ENCODE measurements at places on chromosomes 3 and 15. TPM values are rescaled to one million over a fixed set of nuclear protein-coding genes. Genes with fewer than 3 reads are reported as not detected.

DNA sequence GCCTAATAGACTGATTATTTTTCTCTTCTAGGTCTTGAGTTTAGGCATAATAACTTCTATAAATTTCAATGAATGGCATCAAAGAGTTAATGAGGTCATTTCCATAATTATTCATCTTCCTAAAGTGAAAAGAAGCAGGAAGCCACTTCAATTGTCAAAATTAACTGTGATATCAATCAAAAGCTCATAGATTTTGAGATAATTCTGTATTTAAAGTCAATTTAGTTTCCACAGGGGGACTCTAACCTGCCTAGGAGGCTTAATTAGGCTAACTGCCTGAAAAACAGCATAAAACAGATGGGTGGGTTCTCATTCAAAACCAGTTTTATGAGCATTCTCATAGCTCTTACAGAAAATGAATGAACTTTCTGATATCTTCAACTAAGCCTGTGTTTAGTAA, 177.8 kb downstream of the OTOL1 start:
- no peak for DNase-seq

DNA sequence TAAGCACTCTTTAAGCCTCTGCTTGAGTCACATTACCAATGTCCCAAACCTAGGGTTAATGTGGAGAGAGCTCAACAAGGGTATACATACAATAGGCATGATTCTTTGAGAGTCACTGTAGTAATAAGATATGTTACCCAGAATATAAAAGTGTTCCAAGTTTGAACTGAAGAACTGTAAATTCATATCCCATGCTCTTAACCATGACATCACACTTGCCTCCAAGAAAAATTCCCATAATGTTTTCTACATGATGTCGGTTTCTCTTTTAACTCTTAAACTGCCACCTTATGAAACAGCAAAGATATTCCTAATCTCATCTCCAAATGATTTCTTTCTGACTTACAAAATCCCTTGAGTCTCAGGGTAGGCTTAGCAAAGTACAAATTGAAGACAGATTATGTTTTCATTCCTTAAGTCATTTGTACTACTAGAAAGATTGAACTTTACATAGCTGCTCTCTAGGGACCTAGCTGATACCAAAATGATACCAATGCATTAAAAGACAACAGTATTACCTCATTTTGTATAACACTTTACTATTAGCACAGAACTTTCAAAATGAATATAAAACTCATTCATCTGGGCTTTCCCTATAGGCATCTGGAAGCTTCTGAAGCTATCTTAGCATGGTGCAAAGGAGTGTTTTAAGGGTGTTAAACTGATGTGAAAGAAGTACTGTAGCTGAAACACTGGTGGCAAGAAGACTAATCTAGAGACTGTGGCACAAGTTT, 127.1 kb downstream of the KCNMB2 start:
- no peak for DNase-seq

Gene C15orf62
- polyA plus RNA-seq: 5.4 TPM

DNA sequence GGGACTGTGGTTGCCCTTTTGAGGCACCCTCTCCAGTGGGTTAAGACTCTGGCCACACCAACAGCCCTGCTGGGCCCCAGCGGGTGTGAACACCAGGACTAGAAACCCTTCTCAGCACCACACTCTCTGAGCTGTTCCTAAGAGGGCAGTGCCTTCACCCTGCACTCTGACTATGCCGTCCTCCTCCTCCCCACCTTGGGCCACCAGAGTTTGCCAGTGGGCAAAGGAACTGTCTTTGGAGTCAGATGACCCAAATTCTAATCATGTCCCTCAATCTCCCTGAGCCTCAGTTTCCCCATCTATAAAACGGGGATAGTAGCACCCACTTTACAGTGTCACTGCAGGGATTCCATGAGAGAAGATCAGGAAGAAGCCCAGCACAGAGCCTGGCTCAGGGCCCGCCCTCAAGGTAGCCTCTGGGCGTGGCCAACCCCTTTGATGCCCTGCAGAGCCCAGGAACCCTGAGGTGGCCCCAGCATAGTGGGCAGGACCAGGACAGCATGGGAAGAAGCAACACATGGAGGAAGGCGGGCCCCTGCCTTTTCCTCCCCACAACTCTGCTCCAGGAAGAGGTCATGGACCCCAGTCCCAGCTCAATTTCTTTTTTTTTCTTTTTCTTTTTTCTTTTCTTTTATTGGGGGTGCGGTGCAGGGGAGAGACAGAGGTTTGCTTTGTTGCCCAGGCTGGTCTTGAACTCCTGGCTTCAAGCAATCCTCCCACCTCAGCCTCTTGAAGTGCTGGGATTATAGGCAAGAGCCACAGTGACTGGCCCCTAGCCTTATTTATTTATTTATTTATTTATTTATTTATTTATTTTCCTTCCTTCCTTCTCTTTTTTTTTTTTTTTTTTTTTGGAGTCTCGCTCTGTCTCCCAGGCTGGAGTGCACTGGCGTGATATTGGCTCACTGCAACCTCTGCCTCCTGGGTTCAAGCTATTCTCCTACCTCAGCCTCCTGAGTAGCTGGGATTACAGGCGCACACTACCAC, 115.7 kb upstream of the LINGO1 start:
- peak; percentile 16 for DNase-seq

Gene FEZF2
- not detected for polyA plus RNA-seq

DNA sequence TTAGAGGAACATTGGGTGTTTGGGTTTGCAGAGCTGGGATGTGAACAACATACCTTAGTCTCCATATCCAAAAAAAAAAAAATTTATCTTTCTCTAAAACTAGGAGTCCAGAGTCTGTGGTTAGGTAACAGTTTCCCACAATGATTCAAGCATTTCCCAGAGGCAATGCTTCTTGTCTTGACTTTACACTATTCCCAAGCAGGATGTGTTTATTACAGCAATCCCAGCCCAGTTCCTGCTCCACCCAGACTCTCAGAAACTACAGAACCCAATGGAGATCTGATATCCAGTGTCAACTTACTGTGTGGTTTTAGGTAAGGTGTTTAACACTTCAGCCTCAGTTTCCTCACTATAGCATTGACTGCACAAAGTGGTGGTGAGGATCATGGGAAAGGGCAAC, 2.3 kb upstream of the C3orf62 start:
- DNase-seq: no peak

DNA sequence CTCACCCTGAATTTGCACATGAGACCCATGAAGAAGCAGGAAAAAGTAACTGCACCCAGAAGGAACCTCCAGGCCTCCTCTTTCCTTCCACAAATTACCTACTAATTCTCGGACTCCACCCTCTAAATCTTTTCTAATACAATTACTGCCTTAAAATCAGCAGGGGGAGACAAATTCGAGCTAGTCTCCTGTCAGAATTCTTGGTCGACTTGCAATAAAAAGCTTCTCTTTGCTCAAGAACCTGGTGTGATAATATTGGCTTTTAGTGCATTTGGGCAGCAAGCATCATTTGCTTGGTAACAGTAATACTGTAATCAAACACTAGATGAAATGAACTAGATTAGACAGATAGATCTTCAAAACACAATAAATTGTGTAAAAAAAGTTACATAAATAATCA, 281.9 kb downstream of the RAP2B start:
- no peak for DNase-seq

Gene VPS39
- polyA plus RNA-seq: 59.6 TPM

All from large intestine (tissue), 12 donors.